ENCODE measurements at places on chromosomes 16 and 17. TPM values are rescaled to one million over a fixed set of nuclear protein-coding genes. Genes with fewer than 3 reads are reported as not detected.

- H3K4me1 ChIP-seq = peaks cover 5% of the 10 kb centered on the region
- peak overlapping the region; percentile 88 for H3K27ac ChIP-seq
- no peaks in the 10 kb centered on the region for H3K27me3 ChIP-seq
- no peaks in the 10 kb centered on the region for H3K36me3 ChIP-seq
- DNase-seq = peak; percentile 90
- no peak overlapping the region for H3K4me3 ChIP-seq
These were observed 357.2 kb upstream of the TNRC6C start for GRCh38 chr17:77601054-77601979.

- H3K27me3 ChIP-seq = no peaks in the 10 kb centered on the region
- no peaks in the 10 kb centered on the region for H3K4me1 ChIP-seq
- H3K36me3 ChIP-seq = no peaks in the 10 kb centered on the region
- no peak for DNase-seq
These were observed 56.5 kb downstream of the YWHAE start for GRCh38 chr17:1343554-1343953.

DNA sequence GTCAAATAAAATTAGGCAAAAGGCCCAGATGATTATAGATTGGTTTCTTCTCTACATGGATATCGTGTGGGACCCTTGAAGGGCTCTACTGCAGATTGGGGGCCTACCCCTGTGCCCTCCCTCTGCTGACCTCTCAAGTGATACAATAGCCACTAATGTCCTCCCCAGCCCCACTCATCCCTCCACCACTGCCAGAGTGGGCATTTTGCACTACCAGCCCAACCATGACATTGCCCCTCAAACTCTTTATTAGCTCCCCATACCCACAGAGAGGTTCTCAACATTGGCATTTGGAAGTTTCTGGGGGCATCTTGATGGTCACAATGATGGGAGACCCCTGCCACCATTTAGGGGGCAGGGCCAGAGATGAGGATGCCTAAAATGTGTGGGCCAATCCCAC, 41.8 kb downstream of the CCDC182 start:
- no peak overlapping the region for H3K4me3 ChIP-seq
- H3K4me1 ChIP-seq = no peaks in the 10 kb centered on the region
- no peak overlapping the region for H3K27ac ChIP-seq

DNA sequence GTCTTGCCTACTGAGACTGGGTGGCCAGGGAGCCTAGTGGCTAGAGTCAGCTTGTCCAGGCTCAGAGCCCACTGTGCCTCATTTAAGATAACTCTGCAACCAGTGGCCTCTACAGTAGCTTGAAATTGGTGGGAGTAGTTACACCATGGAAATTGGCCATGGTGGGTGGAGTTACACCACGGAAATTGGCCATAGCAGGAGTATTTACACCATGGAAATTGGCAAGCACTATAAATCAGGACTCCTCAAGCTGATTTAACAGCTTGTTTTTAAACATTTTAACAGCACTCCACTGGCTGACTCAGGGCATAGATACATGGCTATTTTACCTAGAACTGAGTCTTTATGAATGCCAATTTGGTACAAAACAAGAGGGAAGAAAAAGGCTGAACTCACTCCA, 27.7 kb upstream of the AKTIP start:
- no peaks in the 10 kb centered on the region for H3K27me3 ChIP-seq

GRCh38 chr16:2388875-2389433, 40.3 kb upstream of the CCNF start:
- peak; percentile 53 for DNase-seq
- H3K27me3 ChIP-seq = peaks cover 2% of the 10 kb centered on the region
- H3K4me3 ChIP-seq = no peak overlapping the region
- H3K27ac ChIP-seq = no peak overlapping the region

WFDC1 gene
- 33.5 TPM for total RNA-seq

CMC2 gene
- total RNA-seq = 33.0 TPM

- H3K27me3 ChIP-seq = no peaks in the 10 kb centered on the region
- no peak overlapping the region for H3K27ac ChIP-seq
- H3K36me3 ChIP-seq = no peaks in the 10 kb centered on the region
- no peak for DNase-seq
- no peak overlapping the region for H3K4me3 ChIP-seq
- no peaks in the 10 kb centered on the region for H3K4me1 ChIP-seq
These were observed 12.3 kb downstream of the HSDL1 start for GRCh38 chr16:84132527-84133285.

DNA sequence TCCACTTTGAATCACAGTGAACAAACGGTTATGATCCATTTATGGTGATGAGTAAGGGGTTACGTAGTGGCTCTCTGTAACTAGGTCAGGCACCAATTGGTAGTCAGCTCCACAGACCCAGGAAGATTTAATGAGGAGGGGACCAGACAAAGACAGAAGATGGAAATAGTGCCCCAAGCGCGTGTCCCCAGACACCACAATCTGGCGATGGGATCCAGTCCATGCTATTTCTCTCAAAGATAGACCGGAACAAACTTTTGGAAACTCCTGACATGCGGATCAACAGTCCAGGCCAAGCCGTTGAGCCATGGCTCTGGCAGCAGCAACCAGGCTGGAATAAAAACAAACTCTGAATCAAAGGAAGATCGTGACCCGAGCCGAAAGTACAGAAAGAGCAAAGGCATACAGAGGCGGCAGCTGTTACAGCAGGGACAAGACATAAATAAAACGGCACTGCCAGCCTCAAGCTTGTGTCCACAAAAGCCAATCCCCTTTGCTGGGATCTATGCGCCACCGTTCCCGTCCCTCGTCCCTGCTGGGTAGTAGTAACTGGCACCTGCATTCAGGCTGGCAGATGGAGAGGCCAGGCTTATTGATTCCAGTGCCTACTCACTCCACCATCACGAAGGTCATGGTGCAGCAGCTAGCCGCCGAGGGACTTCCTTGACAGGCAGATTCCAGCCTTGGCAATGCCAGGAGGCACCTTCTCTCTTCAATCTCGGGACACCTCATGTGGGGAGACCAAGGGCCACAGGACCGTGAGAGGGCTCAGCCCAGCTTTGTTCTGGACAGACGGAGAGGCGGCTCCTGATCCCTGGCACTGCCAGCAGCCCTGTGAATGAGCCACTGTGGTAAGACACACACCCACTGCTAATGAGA, 50.2 kb downstream of the CDH11 start:
- H3K27ac ChIP-seq = peak overlapping the region; percentile 38
- H3K4me3 ChIP-seq = peak overlapping the region; percentile 47
- peaks cover 9% of the 10 kb centered on the region for H3K4me1 ChIP-seq

ACE gene
- 30.5 TPM for total RNA-seq

DNA sequence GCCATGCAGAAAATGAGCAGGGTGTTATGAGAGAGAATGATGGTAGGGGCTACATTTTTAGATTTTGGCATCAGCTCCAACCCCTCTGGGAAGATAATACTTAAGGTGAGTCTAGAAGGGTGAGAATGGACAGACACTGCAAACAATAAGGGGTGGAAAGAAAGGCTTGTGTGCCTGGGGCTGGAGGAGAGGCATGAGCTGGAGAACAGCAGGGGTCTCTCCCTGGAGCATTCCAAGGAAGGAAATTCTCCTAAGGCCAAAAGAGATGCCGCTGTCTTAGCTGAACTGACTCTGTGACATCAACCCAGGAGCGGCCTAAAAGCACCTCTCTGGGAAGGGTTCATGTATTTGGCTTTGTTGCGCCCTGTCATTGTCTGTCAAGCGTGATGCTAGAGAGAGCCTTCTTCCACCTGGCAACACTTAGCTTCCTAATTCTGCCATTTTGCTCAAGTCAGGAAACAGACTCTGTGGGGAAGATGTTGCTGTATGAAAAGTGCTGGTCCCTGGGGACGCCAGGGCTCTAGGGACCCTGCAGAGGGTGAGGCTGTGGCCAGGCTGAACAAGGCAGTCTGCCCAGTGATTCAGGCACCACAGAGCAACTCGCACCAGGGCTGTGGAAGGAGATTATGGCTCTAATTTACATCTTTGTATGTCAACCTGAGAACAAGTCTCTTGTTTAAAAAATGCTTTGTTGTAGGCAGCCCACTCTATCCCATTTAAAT, 225.7 kb downstream of the CBLN1 start:
- H3K4me1 ChIP-seq = no peaks in the 10 kb centered on the region
- no peaks in the 10 kb centered on the region for H3K36me3 ChIP-seq
- H3K4me3 ChIP-seq = no peak overlapping the region
- no peak overlapping the region for H3K27ac ChIP-seq
